Left renal cortex interstitium (tissue), 4 donors: ENCODE measurements at places on chromosomes 3 and 15.
A peak's percentile ranks its signal among the peaks of the same experiment; 100 is the strongest.

GRCh38 chr3:147943265-147943945, 534.2 kb downstream of the ZIC1 start:
- no peak for DNase-seq

GRCh38 chr3:112531358-112531781, 30.4 kb downstream of the ATG3 start:
- DNase-seq, result no peak

- DNase-seq, result no peak
These were observed 44.9 kb upstream of the FURIN start for GRCh38 chr15:90823455-90823974.

- no peak for DNase-seq
These were observed 145.5 kb upstream of the UMPS start for GRCh38 chr3:124584552-124585391.

GRCh38 chr3:30612437-30613132, 6.2 kb downstream of the TGFBR2 start:
- DNase-seq, result no peak

DNA sequence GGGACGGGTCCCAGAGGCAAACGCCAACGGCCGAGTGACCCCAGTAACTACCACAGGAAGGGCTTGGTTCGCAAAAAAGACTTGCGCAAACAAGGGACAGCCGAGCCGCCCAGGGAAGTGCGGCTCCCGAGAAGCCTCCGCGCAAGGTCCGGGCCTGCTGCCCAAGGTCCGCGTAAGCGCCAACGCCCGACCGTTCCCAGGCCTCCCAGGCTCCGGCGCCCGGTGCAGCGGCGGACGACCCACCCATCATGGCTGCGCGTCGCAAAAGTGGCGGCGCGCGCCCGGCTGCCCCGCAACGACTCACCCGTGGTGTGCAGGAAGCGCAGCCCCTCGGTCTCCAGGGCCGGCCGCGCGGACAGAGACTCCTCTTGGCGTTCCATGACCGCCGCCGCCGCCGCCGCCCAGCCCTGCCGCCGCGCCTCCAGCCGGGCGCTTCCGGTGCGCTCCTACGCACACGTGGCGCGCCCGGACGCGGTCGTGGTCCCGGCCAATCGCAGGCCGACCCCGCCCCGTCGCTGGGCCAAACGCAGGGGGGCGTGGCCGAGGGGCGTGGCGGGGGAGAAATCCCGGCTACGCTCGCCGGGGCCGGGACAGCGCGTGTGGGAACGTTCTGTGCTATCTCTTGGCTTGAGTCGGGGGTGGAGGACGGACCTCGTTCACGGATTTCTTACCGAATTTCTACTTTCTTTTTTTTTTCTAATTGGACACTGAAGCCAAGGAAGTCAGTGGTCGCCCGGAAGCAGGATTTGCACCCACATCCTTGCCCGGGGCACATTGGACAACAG, at the start of gene SELENOS:
TSS of gene SELENOS (minus strand) at position 448 of the 785 bp plus-strand sequence. CDS start at position 380, 68 bp downstream.
- DNase-seq, result no peak

GRCh38 chr3:32391643-32392535, at the start of gene CMTM7:
TSS of gene CMTM7 (plus strand) at chr3:32391853. CDS start at chr3:32391907, 54 bp downstream.
- peak; percentile 37 for DNase-seq

DNA sequence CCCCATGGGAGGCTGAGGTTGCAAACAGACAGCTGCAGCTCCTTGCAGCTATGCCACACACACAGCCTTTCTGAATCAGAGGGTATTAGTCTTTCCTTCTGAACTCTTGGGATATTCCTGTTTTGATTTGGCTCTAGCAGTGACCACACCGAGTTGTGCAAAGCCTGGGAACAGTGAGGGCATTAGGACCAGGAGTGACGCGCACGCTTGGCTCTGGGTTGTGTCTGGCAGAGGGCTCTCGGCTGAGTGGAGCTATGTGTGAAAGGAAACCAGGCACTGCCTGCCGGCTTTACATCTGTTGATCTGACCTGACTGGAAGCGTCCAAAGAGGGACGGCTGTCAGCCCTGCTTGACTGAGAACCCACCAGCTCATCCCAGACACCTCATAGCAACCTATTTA, at the start of gene GALNT15:
TSS of gene GALNT15 (plus strand) at position 292 of the 400 bp plus-strand sequence. CDS start 472 bp downstream, outside the sequence.
- DNase-seq, result no peak

GRCh38 chr3:46491089-46492070, 6.4 kb upstream of the RTP3 start:
- no peak for DNase-seq

DNA sequence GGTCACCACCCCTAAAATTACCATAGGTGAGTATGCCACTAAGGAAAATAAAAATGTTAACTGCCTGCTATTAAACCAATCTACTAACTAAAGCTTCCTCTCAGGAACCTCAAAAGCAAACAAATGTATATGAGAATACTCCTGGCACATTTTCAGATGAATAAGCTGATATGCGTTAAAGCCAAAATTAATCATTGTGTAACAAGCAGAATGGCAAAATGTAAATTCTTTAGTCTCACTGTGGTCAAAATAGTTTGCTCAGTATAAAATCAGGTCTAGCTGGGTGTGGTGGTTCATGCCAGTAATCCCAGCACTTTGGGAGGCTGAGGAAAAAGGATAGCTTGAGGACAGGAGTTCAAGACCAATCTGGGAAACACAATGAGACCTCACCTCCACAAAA, 53.6 kb downstream of the SUMF1 start:
- no peak for DNase-seq

DNA sequence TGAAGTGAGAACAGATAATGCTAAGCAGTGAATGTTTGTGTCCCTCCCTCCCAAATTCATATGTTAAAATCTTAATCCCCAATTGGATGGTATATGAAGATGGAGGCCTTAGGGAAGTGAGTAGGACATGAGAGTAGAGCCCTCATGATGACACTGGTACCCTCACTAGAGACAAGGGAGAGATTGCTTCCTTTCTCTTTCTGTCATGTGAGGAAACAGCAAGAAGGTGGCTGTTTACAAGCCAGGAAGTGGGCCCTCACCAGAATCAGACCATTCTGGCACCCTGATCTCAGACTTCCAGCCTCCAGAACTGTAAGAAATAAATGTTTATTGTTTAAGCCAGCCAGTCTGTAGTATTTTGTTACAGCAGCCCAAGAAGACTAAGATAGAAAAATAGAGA, 209.5 kb downstream of the SATB1 start:
- no peak for DNase-seq

DNA sequence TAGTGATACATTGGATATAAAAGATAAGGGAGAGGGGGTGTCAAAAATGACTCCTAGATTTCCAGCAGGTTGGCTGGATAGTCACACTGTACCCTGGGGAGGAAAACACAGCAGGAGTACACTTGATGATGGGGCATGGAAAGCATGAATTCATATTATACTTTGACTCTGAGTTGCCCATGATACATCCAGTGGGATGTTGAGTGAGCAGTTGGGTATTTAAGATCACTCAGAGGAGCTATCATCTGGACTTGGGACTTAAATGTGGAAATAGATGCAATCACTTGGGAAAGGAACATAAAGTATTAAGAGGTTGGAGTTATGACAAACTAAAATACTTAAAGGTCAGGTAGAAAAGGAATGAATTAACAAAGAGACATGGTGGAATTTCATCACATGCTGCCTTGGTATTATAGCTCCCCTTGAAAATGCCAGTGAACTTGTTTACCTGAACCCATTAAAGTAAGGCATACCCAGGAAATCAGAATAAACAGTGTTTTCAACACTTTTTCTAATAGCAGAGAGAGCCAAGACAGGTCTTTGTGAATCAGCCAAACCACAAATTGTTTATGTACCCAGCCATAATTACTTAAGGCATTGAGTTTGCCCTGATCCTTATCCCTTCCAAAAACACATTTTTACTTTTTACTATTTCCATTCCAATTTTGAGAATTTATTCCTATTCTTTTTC, 49.9 kb upstream of the ABI3BP start:
- no peak for DNase-seq

DNA sequence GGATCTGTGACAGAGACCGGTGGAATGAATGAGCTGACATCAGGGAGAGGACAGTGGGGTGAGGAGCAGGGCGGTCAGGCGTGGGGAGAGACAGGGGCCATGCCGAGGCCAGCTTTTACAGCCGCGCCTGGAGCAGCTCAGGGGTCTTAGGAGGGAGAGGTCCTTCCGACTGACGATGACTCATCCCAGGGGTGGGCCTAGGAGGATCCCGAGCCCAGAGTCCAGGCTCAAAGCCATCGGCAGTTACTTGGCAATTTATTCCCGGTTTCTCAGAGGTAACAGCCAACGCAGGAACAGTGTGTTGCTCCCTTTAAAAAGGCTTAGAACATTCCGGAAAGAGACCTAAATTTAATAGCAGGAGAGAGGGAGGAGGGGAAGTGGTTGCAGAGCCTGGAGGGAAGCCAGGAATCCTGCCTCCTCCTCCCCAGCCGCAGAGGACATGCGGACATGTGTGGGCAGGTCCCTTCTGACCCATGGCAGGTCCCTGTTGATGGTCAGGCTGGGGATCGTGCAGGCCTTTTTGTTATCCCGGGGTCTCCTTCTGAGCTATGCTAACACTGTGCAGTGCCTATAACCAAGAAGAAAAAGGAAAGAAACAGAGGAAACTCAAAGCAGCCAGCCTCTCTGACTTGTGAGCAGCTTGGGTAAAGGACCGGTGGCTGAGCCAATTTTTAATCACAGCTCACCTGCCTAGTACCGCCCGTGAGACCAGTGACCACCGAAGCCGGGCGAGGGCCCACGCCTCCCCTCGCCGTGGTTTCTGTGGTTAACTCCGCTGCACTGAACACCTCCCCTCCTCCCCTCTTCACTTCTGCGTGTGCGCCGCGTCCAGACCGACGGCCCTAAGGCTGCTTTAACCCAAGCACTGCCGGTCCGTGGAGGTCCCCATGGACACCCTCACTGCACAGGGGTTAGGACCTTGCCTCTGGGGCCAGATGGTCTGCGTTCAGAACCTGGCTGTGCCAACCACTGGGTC, 392.4 kb upstream of the PROK2 start:
- peak; percentile 47 for DNase-seq

- no peak for DNase-seq
These were observed 27.6 kb downstream of the PRR23E start for GRCh38 chr3:127220497-127220896.

DNA sequence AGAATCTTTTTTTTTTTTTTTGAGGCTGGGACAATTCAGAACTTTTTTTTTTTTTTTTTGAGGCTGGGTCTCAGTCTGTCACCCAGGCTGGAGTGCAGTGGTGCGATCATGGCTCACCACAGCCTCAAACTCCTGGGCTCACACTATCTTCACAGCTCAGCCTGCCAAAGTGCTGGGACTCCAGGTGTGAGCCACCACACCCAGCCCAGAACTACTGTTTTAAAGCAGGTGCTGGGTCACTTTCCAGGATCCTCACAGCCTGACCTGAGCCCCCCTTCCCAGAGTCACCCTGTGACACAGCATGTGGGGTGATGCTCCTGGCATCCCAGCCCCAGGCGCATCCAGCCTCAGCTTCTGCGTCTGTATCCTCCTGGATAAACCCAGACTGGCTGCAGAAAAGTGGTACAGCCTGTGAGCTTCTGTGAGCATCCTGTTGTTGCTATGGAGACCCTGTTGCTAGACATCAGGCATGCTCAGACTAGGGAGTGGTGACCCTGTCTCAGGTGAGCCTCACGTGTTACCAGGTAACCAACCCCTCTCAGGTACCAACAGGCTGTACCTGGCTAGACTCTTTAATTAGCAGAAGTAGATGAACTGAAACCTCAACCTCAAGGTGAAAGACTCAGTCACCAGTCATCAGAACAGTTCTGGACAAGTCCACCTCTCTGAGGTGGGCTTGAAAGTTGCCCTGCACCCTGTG, 15.0 kb downstream of the KLF13 start:
- DNase-seq, result no peak

GRCh38 chr15:33374226-33374914, 63.6 kb downstream of the RYR3 start:
- DNase-seq, result no peak

DNA sequence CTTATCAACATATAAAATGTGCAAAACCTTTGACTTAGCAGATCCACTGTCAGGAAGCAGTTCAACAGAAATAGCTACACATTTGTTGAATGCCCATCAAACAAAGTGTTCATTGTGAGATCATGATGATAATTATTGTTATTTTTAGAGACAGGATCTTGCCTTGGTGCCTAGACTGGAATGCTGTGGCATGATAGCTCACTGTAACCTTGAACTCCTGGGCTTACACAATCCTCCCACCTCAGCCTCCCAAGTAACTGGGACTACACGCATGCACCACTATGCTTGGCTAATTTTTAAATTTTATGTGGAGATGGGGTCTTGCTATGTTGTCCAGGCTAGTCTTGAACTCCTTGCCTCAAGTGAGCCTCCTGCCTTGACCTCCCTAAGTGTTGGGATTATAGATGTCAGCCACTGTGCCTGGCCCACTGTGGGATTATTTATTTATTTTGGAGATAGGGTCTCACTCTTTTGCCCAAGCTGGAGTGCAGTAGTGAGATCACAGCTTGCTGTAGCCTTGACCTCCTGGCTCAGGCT, 8.8 kb downstream of the MAP2K5 start:
- DNase-seq, result no peak

DNA sequence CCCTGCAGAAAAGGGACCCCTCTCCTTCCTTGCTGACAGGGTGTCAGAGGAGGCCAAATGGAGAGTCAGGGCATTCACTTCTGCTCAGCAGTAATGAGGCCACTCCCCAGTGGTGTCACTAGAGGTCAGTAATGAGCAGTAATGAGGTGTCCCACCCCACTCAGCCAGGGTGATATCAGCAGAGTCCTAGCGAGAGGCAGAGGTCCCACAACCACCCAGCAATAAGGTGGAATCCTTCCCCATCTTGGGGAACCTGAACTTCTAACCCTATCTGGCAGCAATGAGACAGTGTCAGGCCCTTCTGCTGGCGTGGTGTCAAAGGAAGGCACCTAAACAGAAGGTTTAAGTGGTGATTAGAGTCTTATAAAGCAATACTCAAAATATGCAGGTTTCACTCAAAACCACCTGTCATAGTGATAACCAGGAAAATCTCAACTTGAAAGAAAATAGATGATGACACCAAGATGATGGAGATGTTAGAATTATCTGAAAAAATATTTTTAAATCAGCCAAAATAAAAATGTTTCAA, 12.9 kb downstream of the OCA2 start:
- DNase-seq, result no peak

DNA sequence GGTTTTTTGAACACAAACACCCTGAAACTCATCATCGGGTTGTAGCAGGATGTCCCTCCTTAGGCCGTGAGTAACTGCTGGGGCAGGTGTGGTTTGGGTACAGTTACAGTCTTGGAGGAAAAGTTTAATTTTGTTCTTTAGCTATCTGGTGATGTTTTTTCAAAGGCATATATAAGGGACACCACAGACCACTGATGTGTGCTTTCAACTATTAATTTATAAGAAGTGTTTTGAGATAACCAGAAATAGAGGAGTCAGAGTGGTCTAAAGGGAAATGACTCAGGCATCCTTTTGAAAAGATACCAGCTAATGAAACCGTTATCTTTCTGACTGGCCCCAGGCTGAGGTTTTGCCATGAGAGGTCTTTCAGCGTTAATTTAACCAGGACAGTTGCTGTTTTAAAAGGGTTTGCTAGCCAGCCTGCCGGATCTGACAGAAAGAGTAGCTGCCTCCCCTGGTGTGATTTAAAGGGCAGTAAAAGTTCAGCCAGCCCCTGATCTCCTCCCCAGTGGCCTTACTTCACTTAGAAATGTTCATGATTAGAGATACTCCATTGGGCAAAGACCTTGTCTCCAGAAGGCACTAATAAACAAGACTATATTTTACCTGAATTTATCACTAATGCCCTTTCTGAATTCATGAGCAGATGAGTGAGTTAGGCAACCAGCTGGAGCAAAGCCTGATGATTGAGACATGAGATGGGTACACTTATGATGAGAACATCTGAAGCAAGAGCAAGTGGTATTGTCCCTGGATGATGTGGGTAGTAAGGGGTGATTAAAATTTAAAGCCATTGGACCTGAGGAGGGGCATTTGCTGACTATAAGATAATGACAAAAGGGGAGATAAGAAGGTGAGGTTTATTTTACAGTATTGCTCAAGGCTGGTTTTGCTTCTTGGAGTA, 482.5 kb upstream of the TBL1XR1 start:
- DNase-seq, result no peak
